CD4-positive, alpha-beta T cell treated with Interleukin-17A for 4 hours (primary cell): ENCODE measurements at places on chromosomes 7 and 10.

DNA sequence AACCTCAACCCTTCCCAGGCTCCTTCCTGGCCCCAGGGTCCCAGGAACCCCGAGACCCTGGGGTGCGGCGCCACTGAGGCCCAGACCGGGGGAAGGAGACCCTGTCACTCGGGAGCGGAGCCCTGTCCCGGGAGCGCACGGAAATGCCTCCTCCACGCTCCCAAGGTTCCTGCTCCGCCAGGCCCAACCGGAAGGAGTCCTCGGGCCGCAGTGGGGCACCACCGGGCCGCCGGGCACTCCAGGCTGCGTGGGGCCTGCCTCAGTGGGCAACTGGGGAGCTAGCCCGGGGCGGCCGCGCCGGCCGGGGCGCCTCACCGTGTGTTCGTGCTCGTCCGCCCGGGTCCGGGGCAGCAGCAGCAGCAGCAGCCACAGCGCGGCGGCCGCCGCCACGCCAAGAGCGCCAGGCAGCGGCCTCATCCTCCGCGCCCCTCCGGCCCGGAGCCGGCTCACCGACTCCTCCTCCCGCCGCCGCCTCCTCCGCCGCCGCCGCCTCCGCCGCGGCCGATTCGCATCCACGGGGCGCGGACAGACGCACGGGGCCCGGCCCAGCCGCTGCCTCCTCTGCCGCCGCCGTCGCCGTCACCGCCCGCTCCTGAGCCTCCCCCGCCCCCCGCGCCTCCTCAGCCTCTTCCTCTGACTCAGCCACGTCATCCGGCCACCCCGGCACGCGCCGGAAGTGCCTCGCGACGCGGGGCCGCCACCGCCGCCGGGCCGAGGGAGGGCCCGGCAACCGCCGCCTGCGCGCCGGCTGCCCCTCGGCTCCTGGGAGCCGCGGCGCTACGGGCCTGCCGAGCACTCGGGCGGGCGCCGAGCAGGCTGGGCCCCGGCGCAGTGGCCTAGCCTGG, at the start of gene TM9SF3:
Gene TM9SF3 (minus strand): TSS at position 594 of the 845 bp plus-strand sequence. CDS start 177 bp downstream, at position 417.
- DNase-seq = peak; percentile 95

DNA sequence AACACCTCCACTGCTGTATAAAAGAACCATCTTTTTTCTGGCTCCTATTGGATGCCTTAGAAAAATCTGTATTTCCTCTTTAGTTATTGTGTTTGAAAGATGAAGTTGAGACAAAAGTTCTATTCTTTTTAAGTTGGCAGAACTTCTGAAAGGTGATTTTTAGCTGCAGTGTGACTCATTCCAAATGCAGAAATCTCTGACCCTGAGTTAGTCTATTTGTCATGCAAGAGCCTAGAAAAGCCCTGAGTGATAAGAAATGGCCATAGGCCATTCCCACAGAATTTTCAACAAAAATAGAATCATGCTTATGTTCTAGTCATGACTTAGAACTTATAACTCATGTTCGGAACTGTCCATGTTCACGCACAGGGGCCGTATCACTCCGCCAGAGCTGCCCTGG, 89.1 kb downstream of the EGFR start:
- no peak for DNase-seq

- DNase-seq = no peak
Observed at GRCh38 chr7:108561047-108561619, 8.4 kb downstream of the THAP5 start.

- DNase-seq = no peak
Observed at GRCh38 chr7:94239661-94240234, 154.9 kb upstream of the COL1A2 start.

DNA sequence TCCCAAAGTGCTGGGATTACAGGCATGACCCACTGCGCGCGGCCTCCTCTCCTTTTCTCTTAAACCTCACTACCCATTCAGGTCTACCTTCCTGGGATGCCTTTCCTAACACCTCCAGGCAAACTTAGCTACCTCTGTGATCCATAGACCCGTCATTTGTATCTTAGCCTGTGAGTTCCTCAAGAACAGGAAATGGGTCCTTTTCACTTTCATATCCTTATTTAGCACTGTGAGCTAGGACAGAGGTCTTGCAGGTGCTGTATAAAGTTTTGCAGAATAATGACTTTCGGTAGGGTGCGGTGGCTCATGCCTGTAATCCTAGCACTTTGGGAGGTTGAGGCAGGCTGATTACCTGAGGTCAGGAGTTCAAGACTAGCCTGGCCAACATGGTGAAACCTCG, 215.7 kb downstream of the RELN start:
- no peak for DNase-seq

DNA sequence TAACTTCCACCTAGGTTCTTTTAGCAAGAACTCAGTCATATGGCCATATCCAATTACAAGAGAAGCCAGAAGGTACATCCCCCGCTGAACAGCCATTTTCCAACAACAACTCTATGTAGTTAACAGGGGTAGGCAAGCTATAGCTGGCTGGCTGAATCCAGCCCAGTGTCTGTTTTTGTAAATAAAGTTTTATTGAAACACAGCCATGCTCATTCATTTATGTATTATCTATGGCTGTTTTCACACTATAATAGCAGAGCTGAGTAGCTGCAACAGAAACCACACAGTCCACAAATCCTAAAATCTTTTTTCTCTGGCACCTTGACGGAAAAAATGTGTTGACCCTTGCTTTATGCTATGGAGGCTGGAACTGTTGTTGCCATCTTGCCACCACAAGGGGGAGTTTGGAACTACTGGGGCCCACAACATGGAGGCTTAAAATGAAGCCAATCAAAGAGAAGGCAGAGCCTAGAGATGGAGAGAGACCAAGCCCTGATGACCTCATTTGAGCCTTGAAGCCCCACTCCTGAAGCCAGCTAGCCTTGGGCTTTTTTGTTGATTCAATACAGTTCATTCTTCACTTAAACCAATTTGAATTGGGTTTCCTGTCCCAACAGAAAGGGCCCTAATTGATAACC, 33.3 kb upstream of the XPNPEP1 start:
- DNase-seq = peak; percentile 33

DNA sequence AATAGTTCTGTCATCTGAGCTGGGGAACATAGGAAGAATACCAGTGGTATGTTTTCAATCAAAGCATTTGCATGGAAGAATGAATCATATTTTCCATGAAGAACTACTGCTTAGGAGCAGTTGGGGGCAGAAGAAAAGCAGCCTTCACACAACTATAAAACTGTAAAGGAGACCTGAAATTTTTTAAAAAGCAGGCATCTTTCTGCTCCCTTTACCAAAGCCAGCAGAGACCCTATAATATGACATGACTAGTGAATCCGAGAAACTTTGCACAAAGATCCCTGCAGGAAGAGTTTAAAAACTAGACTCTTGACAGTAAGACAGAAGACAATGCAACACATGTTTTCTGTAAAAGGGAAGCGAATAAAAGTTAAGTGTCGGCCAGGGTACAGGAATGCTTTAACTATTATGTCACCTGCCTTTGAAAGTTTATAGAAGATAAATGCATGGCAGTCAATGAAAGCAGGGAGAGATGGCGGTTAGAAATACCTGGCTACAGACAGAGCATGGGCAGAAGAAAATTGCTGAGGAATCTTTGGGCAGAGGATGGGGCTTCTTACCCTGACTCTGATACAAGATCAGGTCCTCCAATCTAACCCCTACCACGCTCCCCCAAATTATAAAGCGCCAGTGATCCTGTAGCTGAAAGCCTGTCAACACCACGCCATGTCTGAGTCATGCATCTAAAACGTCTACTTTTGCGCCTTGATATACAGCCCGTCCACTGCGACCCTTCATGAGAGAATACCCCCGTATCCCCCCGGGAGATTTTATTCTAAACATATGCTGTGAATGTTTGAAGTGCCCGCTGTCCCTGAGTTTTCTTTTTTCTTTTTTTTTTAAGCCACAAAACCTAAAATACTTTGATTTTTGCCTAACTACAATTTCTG, 93.1 kb downstream of the GLI3 start:
- no peak for DNase-seq

GRCh38 chr7:106736508-106737201, 75.7 kb upstream of the CCDC71L start:
- peak; percentile 49 for DNase-seq

- DNase-seq = no peak
Observed at GRCh38 chr10:18473424-18474117, 177.8 kb downstream of the NSUN6 start.

DNA sequence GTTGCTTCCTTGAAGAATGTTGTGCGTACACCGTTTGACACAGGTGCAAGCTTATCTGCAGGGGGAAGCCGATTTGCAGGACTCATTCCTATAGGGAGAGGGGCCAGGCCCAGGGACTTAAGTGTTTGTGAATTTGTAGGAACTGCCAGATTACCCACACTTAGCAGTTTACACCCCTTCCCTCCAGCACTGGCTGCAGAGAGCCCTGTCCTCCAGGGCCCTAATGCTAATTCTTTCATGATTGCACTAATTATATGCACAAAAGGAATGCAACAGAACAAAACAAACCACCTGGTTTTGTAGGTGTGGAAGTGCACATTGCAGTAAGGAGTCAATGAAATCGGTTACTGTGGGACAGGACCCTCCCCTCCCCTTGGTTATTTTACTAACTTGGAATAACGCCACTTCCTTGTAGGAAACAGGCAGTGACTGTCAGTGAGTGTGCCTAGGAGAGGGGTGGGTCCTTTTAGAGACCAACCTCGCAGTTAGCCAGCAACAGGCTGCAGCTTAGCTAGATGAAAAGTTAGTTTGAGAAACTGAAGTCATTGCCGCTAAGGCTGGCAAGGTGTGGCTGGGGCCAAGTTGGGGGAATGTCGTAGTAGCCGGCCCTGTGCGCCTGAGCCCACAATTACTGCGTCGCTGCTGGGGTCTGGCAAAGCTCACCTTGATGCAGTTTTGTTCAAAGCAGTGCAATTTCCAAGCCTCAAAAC, 60.6 kb downstream of the CUX1 start:
- no peak for DNase-seq

GRCh38 chr10:98790817-98791216, 344.1 kb upstream of the HPS1 start:
- DNase-seq = no peak

DNA sequence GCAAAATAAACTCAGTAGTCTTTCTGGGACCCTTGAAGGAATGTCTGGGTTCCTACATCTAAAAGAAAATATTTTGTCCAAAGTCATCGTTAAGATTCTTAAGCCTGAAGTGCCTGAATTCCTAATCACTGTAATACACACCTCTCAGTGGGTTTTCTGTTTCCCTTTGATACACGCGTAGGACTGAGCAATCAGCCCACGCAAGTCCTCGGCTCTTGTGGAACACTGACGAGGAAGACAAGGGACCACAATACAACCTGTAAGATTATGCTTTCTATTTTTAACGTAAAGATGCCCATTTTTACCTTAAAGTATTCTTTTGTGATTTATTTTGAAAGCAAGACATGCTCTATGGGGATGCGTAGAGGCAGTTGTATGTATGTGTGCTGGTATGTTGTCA, 472.8 kb upstream of the CELF2 start:
- DNase-seq = no peak

GRCh38 chr7:140640727-140641523, at the start of gene DENND2A:
Gene DENND2A (minus strand): TSS chr7:140640813. CDS start chr7:140602397, 38,416 bp downstream.
- DNase-seq = peak; percentile 7

DNA sequence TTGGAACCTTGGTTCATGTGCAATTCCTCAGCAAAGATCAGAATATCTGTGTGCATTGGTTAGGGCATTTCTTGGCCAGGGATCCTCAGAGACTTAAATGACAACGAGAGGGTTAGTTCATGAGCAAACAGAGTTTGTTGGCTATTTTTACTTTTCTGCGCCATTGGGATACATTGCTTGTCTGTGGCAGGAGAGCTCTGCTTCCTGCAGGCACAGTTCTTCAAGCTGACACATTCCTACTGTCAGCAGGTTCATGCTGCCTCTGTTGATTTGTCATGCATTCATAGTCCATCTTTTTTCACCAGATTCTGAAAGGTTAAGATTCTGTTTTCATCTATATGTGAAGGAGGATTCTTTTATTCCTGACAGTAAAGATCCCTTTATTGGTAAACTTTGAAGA, 139.4 kb downstream of the TMEM178B start:
- DNase-seq = no peak

GRCh38 chr10:76459016-76459730, 1027.7 kb downstream of the LRMDA start:
- DNase-seq = no peak
